GM04504 (cell line): ENCODE measurements at places on chromosomes 3 and 15.

- no peak for DNase-seq
Observed at GRCh38 chr3:64549869-64550268, 137.9 kb downstream of the ADAMTS9 start.

DNA sequence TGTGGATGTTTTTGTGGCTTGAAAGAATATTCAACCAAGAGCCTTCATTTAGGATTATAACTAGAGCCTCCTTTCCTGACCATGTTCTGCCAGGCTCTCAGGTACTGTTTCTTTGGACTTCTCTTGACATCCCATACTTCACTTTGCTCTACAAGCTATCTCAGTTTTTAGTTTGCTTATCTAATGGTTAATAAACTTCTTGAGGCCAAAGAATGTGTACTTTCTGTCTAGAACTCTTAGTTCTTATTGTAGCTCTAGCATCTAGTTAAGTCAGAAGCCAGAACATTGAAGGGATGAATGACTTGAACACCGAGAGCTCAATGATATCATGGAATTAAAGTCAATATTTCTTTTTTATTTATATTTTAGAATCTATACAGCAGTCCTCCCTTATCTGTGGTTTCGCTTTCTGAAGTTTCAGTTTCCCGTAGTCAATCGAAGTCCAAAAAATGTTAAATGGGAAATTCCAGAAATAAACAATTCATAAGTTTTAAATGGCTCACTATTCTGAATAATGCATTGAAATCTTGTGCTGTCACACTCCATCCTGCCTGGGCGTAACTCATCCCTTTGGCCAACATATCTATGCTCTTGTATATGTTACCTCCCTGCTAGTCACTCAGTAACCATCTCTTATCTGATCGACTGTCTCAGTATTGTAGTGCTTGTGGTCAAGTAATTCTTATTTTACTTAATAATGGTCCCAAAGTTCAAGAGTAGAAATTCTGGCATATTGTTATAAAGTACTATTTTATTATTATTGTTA lies 368.6 kb upstream of the RBMS3 start:
- DNase-seq: no peak

DNA sequence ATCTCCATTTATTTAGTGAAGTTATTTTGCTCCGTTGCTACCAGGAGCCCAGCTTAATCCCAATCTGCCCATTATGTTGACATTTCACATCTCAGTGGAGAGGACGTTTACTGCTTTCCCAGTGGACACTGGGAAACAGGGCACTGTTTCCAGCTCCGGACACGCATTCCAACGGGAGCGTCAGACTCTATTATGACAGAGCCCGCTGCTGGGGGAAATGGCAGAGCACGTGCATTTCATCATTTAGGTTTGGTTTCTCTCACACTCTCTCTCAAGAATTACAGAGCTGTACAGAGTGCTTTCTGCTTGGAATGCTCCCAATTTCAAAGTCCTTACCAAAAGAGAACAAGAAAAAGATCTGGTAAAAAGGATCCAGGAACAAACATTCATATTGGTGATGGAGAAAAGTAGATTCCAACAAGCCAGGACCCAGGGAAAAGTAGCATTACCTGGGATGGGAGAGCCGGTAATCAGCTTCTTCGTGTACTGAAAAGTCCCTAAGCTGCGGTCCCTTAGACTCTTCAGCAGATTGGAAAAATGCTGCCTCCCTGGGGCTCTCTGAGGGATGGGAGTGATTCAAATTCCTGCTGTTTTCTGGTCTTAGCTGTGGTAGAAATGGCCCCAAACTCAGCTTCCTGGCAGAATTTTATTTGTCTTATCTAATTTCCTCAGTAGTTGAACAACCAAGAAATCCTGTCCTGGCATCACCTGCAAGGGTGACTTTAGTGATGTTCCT lies 136.0 kb upstream of the THBS1 start:
- DNase-seq: no peak

GRCh38 chr3:63910891-63911290 lies 1.3 kb downstream of the SCAANT1 start:
- DNase-seq: no peak

DNA sequence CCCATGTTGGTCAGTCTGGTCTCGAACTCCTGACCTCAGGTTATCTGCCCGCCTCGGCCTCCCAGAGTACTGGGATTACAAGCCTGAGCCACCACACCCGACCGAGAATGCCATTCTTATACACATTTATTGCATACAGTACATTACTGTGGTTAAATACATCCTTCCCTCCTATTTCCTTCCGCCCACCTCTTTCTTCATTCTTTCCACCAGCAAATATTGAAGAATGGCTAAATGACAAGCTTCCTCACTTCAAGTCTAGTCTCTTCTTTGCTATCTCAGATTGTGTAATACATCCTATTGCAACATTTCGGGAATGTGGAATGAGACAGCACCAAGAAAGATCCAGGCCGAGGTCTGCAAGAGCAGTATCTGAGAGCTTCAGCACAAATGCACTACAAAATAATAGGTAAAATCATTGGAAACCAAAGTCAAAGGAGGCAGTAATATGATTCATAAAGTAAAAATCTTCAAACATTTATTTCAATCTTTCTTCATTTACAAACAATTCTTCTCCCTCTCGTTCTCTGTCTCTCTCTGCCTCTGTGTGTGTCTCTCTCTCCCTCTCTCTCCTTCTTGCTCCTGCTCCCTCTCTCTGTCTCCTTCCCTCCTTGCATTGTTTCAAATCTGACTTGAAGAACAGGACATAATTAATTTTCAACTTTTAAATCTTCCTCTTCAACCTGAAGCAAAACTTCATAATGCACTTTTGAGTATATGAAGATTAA lies 94.7 kb upstream of the TGFBR2 start:
- peak; percentile 85 for DNase-seq

- no peak for DNase-seq
Observed at GRCh38 chr3:76566211-76566534, 473.7 kb upstream of the ROBO2 start.

- no peak for DNase-seq
Observed at GRCh38 chr3:47239929-47240328, 42.7 kb downstream of the KIF9 start.

DNA sequence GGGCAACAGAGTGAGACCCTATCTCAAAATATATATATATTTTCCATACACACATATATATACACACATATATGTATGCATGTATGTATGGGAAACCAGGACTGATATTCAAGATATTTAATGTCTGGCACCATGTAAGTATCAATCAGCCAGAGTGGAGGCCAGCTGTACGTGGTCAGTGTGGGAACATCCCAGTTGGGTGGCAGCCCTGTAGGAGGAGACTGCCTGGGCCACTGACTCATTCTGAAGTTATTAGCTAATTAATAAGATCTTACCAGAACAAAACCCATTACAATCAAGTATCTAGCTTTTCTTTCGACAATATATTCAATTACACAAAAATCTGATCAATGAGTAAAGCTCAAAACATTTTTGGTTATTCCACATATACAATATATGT lies 85.1 kb upstream of the OCA2 start:
- DNase-seq: no peak

- DNase-seq: no peak
Observed at GRCh38 chr15:90901175-90902039, 1.7 kb upstream of the MAN2A2 start.

- peak; percentile 73 for DNase-seq
Observed at GRCh38 chr3:172562871-172563865, 39.9 kb upstream of the TNFSF10 start.

- DNase-seq: no peak
Observed at GRCh38 chr3:197546307-197547085, 9.3 kb downstream of the BDH1 start.

DNA sequence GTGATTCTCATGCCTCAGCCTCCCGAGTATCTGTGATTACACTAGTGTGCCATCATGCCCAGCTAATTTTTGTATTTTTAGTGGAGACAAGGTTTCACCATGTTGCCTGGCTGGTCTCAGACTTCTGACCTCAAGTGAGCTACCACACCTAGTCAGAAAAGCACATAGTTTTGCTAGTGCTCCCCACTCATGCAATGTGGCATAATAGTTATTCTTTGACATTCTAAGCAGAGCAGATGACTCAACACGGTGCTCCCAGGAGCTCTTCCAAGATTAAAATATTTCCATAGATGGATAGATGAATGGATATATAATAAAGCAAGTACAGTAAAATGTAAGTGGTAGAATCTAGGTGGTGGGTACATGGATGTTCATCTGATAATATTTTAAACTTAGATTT lies 53.1 kb upstream of the GK5 start:
- DNase-seq: no peak

DNA sequence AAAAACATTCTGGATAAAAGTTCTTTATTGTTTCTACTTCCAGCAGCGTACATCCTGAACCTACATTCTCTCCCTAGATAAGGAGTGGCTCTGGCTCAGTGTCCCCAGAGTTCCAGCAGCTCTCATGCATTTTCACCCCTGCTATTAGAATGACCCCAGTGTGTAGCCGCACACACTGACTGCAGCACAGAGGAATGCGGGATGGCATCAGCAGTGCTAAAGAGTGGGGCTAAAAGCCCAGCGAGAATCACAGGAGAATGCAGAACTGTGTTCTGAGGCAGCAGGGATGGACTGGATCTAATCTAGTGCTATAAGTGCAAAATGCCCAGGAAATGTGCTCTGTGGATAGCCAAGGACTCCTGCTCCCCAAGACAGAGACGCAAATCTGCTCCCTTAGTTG lies 66.4 kb upstream of the TJP1 start:
- no peak for DNase-seq
